ENCODE measurements at places on chromosomes 2 and 18.

DNA sequence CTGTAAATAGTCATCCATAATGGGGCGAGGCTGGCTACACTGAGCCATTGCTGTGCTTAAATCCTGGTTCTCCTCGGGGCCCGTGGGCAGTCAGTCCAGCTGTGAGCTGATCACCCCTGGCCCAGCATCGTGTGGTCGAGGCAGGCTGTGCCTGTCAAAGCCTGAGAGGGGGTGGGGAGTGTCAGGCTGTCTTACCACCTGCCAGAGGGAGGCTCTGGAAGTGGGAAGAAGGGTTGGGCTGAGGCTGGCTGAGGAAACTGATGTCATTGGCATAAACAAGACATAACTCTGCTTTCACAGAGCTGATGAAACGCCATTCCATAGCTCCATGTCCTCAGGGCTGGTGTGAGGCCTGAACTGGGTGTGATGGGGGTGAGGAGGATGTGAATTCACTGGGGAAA lies 49.7 kb downstream of the KLHL29 start:
- peak; percentile 64 for DNase-seq

- DNase-seq, result no peak
These were observed 99.9 kb downstream of the NFATC1 start for GRCh38 chr18:79495591-79496071.

- DNase-seq, result no peak
These were observed 189.6 kb downstream of the DNER start for GRCh38 chr2:229524799-229525198.

GRCh38 chr2:208174144-208174543 lies 10.8 kb upstream of the CRYGA start:
- DNase-seq, result no peak

GRCh38 chr2:185919155-185919554 lies 180.6 kb downstream of the FSIP2 start:
- peak; percentile 10 for DNase-seq

- no peak for DNase-seq
These were observed 61.1 kb upstream of the NRXN1 start for GRCh38 chr2:51093016-51093415.

Data from fibroblast of villous mesenchyme (primary cell).